MG63 (cell line): ENCODE measurements at places on chromosomes 1 and 21. TPM values are rescaled to one million over a fixed set of nuclear protein-coding genes. Genes with fewer than 3 reads are reported as not detected.

DNA sequence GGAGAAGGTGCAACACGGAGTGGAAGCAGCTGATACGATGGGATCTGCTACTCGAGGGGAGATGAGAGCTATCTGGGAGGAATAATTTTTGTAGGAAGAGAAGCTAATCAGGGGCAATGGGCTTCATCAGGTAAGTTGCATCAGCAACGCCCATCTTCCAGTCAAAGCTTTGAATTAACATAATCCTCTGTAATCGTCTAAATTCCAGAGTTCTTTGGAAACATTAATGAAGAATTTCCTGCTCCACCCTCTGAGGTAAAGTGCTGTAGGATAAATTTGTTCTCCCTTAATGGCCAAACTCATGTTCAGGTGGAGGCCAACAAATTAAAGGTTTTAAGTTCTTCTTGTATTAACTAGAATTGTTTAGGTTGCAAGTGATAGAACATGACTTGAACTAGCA lies 94.0 kb upstream of the KAZN start:
- no peak for DNase-seq

Gene HDAC1
- 88.0 and 98.3 TPM in 2 replicates for total RNA-seq

DNA sequence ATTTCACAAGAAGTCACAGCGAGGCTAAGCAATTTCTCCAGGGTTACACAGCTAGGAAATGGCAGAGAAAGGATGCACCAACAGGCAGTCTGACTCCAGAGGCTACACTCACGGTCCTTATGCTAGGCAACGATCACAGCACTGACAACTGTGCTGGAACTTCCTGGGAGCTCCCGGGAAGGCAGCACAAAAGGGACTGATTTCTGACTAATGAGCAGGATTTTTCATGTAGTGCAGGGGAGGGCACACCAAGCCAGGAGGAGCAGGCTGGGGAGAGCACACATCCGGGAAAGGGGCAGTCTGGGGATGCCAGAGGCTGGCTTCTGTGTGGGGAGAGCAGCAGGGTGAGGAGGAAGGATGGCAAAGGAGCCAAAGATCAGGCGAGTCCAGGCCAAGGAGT lies 486.7 kb downstream of the OMA1 start:
- no peak for DNase-seq

DNA sequence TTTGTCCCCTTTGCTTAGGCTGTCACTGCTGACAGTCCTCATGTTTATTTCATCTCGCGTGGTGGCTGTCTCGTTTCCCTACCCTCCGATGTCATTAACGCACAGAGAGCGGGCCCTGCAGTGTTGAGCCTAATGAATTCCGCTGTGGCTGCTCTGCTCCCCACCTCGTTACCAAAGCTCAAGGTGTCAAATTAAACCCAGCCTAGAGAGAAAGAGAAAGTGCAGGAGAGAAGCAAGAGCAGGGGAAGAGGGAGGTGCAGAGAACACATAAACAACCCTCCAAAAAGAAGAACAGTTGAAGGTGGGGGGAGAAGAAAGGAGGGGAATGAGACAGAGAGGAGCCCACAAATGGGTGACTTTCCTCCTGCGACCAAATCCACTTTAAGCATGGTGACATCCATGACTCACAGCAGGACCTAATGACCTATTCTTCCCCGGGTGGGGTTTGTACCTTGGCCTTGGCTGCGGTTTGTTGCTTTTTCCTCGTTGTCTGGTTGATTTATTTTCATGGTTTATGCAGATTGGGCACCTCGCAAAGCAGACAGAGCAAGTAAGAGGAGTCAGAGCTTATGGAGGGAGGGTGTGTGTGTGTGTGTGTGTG lies 92.5 kb downstream of the PBX1 start:
- DNase-seq = no peak

- DNase-seq = no peak
Measured at GRCh38 chr1:168466714-168467131, 77.1 kb downstream of the XCL2 start.
